ENCODE measurements at places on chromosomes 16 and 17. TPM values are rescaled to one million over a fixed set of nuclear protein-coding genes. Genes with fewer than 3 reads are reported as not detected.
A peak's percentile ranks its signal among the peaks of the same experiment; 100 is the strongest.

- no peak for DNase-seq
- H3K36me3 ChIP-seq, result no peaks in the 10 kb centered on the region
- no peaks in the 10 kb centered on the region for H3K4me1 ChIP-seq
- no peak overlapping the region for H3K4me3 ChIP-seq
- H3K27me3 ChIP-seq, result no peaks in the 10 kb centered on the region
Measured at GRCh38 chr16:14438256-14438655, 191.8 kb downstream of the PARN start.

GRCh38 chr16:63466-63865 is 9.0 kb downstream of the RHBDF1 start:
- no peak overlapping the region for H3K4me3 ChIP-seq
- H3K36me3 ChIP-seq, result no peaks in the 10 kb centered on the region
- peaks cover 32% of the 10 kb centered on the region for H3K4me1 ChIP-seq
- H3K27me3 ChIP-seq, result no peaks in the 10 kb centered on the region
- DNase-seq, result no peak

GRCh38 chr17:62629556-62630364 is 2.3 kb downstream of the MRC2 start:
- H3K27ac ChIP-seq, result peak overlapping the region; percentile 90
- H3K4me1 ChIP-seq, result peaks cover 54% of the 10 kb centered on the region
- DNase-seq, result no peak
- peak overlapping the region; percentile 64 for H3K4me3 ChIP-seq
- no peaks in the 10 kb centered on the region for H3K36me3 ChIP-seq
- H3K27me3 ChIP-seq, result no peaks in the 10 kb centered on the region

Gene EPN3
- total RNA-seq, result 21.9 TPM

Measured in vagina (tissue), 2 donors.